HCEC 1CT (cell line): ENCODE measurements at places on chromosomes 2 and 18.

- DNase-seq = no peak
These were observed 1.6 kb downstream of the SMAD7 start for GRCh38 chr18:48949050-48949605.

DNA sequence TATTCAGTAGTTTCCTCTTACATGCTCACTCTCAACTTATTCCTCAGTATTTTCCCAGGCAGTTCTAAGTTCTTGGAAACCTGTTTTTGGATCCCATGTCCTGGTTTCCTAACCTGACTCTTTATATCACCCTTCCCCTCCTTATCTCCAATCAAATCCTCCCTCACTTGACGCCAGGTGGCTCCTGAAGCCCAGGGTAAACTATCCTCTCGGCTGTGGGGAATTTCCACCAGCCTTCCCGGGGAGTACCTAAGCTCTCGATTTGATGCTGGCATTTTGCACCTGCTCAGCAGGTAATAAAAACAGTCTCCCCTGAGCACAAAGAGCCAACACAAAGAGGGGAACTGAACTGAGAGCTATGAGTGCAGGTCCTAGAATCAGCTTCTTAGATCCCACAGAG is 538.0 kb downstream of the SLC4A3 start:
- no peak for DNase-seq

- DNase-seq = peak; percentile 26
These were observed 70.0 kb upstream of the ATP5MC3 start for GRCh38 chr2:175251425-175252041.

DNA sequence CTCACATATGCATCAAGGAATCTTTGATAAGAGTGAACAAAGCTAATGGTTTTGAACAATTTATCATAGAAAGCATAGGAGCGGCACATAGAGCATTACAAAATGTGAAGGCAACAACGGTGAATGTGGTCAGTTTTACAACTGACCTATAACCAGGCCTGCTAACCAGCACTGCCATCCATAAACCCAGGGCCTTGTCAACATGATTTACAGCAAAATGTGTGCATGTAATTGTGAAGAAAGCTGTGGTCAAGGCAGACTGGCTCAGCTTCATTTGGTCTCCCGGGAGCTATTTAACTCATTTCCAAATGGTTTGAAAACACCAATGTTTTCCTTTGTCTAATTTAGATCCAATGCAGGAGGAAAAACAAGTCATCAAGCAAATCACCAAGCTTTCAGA is 119.8 kb downstream of the DHRS9 start:
- no peak for DNase-seq

- no peak for DNase-seq
These were observed 66.4 kb downstream of the UBE2E3 start for GRCh38 chr2:181046833-181047232.

DNA sequence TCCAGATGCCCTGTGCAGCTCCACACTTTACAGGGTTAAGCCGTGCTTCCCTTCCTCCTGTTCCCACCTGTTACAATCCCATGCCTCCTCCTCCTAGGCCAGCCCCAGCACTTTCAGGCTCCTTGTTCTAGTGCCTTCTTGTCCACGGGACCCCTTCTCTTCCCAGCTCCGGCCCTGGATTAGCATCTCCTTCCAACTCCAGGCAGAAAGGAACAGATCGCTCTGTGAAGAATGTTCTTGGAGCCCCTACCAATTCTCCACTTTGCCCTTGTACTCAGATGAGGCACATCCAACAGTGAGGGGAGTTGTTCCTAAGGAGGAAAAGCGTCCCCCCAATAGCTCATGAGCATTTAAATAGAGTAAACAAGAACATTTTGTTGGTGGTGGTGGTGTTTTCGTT is 72.7 kb downstream of the CABLES1 start:
- DNase-seq = no peak
